ENCODE measurements at places on chromosomes 4 and X.
A peak's percentile ranks its signal among the peaks of the same experiment; 100 is the strongest.

GRCh38 chr4:185305979-185306442 is 89.7 kb downstream of the LRP2BP start:
- DNase-seq: peak; percentile 93

- DNase-seq: no peak
Measured at GRCh38 chr4:6694177-6694901, 661 bp downstream of the S100P start.

- DNase-seq: peak; percentile 70
Measured at GRCh38 chrX:72394518-72395170, 88.9 kb upstream of the CITED1 start.

DNA sequence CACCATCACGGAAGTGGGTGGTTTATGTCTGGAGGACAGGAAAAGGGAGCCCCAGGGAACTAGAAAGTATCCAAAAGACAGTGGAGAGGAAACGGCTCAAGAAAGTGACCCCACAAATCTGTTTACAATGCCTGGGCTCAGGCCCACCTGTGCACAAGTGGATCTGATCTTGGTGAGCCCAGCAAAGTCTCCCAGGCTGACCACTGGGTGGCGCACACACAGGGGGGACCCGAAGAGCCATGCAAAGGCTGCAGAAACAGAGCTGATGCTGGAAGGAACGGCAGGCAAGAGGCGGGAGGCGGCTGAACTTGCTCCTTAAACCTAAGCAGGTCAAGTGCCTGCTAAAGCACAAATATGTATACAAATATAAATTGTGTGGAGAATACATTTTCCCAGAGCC is 9.6 kb downstream of the HAUS7 start:
- peak; percentile 48 for DNase-seq

GRCh38 chr4:73918058-73918457 is 48.9 kb downstream of the CXCL1 start:
- no peak for DNase-seq

DNA sequence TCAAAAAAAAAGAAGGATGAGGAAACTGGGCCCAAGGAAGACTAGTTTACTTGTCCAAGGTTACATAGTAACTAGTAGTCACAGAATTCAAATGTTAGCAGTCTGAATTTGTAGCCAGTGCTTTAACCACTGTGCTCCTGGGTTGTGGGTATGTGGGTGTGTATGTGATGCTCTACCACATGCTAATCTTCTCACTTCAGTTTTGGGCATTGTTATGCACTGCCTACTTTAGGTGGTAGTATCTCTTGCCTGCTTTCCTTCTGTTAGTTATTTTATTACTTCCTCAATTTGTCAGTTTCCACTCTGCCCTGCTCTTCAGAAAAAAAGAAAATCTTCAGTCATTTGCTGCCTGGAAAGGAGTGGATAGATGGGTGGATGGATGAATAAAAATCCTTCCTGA is 219.2 kb downstream of the RPA4 start:
- no peak for DNase-seq

DNA sequence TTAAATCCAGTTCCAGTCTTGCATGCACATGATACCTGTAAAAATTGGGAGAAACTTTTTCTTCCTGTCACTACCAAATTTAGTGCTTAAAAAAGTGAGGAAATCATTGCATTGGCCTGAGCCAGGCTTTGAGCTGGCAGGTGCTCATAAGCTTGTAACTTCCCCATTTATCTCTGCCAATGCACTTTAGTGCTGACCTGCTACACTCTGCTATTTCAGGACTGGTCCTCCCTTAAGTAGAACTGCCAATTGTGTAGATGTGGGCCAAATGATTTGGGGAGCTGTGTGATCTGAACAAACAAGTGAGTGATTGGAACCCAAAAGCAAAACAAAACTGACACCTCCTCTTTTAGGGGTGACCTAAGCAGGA is 51.8 kb downstream of the ZNF827 start:
- DNase-seq: no peak

DNA sequence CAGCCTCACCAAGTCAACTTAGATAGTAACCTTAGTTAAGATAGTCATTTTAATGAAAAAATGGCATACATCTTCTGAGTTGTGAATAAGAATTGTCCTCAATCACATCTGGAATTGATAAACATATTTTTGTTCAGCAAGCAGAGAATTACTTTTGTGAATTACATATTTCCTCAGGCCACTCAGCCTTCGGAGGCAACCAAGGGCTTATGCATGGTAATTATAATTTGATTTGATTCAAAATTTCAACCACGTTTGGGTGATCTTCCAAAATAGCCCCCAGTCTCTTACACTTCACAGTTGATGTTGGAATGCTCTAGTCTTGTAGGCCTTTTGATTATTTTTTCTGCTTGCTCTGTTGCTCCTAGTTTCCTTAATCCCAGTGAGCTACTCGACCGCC is 63.4 kb downstream of the GALNTL6 start:
- DNase-seq: no peak

- DNase-seq: no peak
Measured at GRCh38 chr4:115720611-115721010, 607.2 kb upstream of the NDST4 start.

- DNase-seq: no peak
Measured at GRCh38 chrX:116417214-116417613, 19.2 kb upstream of the SLC6A14 start.

GRCh38 chr4:75922588-75922987 is 18.2 kb downstream of the NAAA start:
- no peak for DNase-seq

DNA sequence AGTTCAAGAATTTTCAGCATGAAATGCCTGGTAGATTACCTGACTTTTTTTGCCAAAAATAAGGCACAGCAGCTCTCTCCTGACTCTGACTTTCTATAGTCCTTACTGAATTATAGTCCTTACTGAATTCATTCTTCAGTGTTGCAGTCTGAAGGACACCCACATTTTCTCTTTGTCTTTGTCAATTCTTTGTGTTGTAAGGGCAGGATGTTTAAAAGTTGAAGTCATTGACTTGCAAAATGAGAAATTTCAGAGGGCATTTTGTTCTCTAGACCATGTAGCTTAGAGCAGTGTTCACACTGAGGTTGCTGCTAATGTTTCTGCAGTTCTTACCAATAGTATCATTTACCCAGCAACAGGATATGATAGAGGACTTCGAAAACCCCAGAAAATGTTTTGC is 168.0 kb downstream of the SOWAHB start:
- no peak for DNase-seq

GRCh38 chr4:175813821-175814220 is 1.8 kb upstream of the GPM6A start:
- no peak for DNase-seq

Measured in fibroblast of mammary gland (primary cell).